ENCODE measurements at places on chromosomes 11 and 22.

GRCh38 chr11:1162138-1162475 lies 4.4 kb downstream of the MUC5AC start:
- DNase-seq = peak; percentile 1

GRCh38 chr22:43849731-43850130 lies 12.6 kb downstream of the SULT4A1 start:
- no peak for DNase-seq

- no peak for DNase-seq
These were observed 195.5 kb upstream of the SORL1-AS1 start for GRCh38 chr11:121648306-121648705.

DNA sequence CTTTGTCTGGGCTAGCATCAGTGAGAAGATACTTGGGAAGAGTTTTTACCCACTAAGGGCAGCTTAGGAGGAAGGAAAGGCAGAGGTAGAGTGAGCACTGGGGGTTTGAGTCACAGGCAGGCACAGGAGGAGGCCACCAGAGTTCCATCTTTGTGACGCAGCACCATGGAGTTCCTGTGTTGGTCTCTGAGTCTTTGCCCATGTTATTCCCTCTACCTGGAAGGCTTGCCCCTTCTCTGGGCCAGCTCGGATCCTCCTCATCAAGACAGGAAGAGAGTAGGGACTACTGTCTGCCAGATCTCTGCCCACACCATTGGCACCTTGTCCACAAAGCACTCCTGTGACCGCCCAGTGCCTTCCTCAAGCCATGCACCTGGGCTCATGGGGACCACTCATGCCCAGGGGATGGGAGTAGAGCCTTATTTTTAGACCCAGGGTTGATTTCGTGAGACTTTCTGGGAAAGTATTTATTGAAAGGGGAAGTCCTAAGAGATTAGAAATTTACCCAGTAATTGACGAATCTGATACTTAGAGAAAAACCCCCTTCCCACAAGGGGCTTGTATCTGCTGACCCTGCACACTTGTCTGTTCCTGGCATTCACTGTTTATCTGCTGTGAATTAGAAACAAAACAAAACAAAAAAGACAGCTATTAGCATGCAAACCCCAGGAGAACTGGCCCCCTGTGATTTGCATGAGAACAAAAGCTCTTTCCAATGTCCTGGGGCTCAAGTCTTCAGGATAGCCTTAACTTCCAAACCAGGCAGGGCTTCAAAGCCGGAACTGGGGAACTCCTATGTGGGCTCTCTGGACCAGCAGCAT lies 35.9 kb upstream of the MYEOV start:
- no peak for DNase-seq

- no peak for DNase-seq
These were observed 18.9 kb upstream of the INSC start for GRCh38 chr11:15095736-15096228.

- DNase-seq = no peak
These were observed 107.0 kb downstream of the PKNOX2 start for GRCh38 chr11:125271483-125272091.

- no peak for DNase-seq
These were observed 587 bp upstream of the ALDH3B1 start for GRCh38 chr11:68009391-68010089.

DNA sequence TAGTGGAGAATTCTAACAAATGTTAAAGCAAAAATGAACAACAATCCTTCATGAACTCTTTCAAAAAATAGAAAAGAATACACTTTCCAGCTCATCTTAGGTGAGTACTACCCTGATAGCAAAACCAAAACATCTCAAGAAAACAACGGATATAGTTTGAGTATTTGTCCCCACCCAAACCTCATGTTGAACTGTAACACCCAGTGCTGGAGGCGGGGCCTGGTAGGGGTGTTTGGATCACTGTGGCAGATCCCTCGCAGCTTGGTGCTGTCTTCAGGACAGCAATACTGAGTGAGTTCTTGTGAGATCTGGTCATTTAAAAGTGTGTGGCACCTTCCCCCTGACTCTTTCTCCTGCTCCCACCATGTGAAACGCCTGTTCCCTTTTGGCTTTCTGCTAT lies 27.0 kb downstream of the NCAPD3 start:
- DNase-seq = no peak

- no peak for DNase-seq
These were observed 22.2 kb downstream of the NNMT start for GRCh38 chr11:114318361-114318760.

- no peak for DNase-seq
These were observed 89.4 kb downstream of the PACS1 start for GRCh38 chr11:66159324-66159984.

DNA sequence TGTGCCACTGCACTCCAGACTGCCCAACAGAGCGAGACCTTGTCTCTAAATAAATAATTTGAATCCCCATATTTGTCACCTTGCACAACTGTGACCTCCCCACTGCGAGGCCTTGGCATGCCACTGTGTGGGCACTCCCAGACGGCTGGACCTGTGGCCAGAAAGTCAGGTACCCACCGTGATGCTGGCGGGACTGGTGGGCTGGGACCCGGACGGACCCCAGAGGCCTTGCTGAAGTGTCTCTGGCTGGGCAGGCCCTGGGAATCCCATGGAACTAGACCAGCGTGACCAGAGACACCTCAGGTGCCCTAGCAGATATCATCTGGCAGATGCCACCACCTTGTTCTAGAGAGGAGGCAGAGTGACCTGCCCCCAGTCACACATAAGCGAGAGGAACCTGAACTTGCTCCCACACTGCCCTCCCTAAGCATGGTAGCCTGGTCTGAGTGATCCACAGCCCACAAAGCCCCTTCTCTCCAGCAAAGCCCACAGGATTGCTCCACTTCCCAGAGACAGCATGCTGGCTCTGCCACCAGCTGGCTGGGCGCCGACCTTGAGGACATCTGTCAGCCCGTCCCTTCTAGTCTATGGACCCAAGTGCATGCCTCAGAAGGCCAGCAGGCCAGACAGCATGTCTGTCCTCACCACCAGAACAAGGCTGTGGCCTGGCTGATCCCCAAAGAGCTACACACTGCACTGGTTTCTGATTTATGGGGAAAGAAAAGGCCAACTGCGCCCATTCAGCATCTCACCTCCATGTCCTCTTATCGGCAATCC lies 9.5 kb downstream of the MACROD1 start:
- no peak for DNase-seq

GRCh38 chr11:129224538-129224937 lies 32.4 kb upstream of the ARHGAP32 start:
- DNase-seq = no peak

DNA sequence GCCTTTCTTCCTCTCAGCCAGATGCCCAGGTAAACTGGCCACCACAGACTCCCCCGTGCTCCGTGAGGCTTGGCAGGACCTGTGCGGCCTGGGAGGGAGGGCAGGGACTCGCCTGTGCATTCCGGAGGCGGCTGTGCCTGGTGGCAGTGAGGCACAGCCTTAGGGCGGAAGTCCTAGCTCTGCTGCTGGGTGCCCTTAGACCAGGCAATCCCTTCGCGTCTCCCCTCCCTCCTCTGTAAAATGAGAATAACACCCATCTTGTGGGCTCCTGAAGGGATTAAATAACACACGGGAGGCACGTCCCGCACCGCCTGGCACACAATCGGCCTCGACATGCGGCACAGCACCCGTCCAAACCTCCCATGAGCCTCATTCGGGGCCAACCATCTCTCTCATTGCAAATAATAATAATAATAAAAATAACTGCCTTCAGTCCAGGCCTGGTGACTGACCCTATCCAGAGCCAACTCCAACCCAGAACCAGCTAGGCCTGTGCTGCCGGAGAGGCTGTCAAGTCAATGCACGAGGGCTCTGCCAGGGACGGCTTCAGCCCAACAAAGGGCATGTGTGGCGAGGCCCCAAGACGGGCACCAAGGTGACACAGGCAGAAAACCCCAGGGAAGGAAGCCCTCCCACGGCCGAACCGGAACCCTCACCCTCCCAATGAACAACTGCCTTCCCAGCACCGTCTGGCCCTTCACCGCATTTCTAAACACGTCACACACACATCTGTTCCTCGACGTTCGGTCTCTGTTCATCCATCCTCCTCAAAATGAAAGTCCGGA lies 8.2 kb downstream of the LTO1 start:
- peak; percentile 13 for DNase-seq

DNA sequence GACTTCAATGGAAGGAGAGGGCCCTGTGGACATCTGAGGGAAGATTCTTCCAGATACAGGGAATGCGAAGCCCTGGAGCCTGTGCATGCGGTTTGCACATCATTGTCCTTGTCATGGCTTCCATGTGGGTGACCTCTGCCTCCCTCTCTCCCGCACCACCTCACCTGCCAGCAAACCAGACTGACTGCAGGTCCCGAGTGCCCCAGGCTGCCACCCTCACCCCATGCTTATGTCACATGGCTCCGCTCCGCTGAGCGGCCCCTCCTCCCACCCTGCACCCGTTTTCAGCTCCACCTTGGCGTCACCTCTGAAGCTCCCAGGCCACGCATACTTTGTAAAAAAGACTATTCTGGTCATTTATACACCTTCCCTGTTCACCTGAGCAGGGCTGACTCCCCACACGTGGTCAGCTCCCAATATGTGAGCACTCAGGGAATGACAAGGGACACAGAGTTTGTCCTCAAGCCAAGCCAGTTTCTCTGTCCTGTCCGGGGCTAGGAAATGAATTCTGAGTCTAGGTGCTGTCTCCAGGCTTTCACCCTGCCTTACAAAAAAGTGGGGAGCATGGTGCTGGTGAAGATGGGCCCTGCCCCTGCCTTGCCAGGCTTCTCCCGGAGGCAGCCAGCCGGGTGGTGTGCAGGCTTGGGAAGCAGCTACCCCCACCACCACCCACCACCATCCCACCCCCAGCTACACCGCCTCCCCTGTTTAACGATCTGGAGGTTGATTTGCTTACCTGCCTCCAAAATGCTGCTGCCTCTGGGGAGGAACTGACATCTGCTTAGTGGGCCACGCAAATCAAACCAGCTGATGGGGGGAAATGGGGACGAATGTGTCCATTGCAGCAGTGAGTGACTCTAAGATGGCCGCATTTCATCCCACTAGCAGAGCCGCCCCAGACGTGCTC lies 32.7 kb downstream of the FAM83F start:
- no peak for DNase-seq
